Activated CD8-positive, alpha-beta memory T cell treated with anti-CD3 and anti-CD28 coated beads for 48 hours (primary cell): ENCODE measurements at places on chromosomes 3 and 15.

DNA sequence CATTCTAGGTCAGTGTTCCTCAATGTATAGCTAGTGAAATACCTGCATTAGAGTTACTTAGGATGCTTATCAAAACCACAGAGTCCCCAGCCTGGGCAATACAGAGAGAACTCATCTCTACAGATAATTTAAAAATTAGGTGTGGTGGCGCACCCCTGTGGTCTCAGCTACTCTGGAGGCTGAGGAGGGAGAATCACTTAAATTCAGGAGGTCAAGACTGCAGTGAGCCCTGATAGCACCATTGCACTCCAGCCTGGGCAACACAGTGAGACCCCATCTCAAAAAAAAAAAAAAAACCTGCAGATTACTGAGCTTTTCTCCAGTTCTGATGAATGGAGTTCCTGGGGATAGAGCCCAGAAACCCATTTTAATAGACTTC, 10.1 kb upstream of the MINDY2 start:
- DNase-seq = no peak

- DNase-seq = no peak
Observed at GRCh38 chr3:48832684-48833083, 15.0 kb downstream of the PRKAR2A start.

- DNase-seq = no peak
Observed at GRCh38 chr15:99522288-99522687, 43.5 kb upstream of the MEF2A start.

GRCh38 chr3:40255532-40255931, 54.0 kb upstream of the EIF1B start:
- no peak for DNase-seq

DNA sequence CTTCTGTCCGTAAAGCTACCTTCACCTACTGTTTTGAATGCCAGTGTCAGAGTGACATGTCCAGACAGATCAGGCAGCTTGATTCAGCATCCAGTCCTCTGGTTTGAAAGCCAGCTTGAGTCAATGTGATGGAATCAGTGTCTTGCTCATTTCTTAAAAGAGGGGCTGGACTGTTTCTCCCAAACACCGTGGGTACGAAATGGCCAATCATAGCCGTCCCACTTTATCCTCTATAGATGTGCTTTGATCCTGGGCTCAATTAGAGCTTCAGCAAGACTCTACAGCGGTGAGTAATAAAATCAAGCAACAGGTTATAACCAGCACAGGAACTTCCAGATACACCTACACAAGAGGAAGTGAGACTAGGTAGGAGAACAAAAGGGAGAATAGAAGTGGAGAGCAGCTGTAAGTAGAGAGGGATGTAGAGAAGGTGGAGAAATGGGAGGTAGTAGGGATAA, 17.0 kb upstream of the OR5K1 start:
- no peak for DNase-seq

GRCh38 chr3:8964436-8965370, 1.4 kb upstream of the RAD18 start:
- DNase-seq = no peak

DNA sequence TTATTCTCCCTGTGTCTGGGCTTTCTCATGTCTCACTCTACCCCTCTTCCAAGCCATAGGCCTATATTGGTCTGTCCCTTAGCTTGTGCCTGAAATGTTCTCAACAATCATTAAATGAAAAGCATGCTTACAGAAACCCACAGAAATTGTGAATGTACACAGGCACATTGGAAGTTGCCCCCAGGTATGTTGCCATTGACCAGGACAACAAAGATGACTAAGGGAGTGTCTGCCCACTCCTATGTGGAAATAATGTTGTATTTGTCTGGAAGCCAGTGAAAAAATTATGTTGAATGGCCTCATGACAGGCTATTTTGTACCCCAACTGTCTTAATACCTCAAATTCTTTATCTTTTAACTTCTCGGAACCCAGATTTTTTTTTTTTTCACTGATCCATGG, 102.0 kb downstream of the TPRG1 start:
- no peak for DNase-seq

GRCh38 chr3:14744556-14744955, 69.6 kb downstream of the C3orf20 start:
- no peak for DNase-seq

- DNase-seq = no peak
Observed at GRCh38 chr3:31765871-31766270, 215.2 kb downstream of the OSBPL10 start.

- DNase-seq = no peak
Observed at GRCh38 chr15:69232144-69232543, 66.6 kb upstream of the PAQR5 start.

- no peak for DNase-seq
Observed at GRCh38 chr3:17142516-17142915, 257.8 kb downstream of the PLCL2 start.

GRCh38 chr3:78732893-78733292, 1034.9 kb downstream of the ROBO1 start:
- DNase-seq = no peak

DNA sequence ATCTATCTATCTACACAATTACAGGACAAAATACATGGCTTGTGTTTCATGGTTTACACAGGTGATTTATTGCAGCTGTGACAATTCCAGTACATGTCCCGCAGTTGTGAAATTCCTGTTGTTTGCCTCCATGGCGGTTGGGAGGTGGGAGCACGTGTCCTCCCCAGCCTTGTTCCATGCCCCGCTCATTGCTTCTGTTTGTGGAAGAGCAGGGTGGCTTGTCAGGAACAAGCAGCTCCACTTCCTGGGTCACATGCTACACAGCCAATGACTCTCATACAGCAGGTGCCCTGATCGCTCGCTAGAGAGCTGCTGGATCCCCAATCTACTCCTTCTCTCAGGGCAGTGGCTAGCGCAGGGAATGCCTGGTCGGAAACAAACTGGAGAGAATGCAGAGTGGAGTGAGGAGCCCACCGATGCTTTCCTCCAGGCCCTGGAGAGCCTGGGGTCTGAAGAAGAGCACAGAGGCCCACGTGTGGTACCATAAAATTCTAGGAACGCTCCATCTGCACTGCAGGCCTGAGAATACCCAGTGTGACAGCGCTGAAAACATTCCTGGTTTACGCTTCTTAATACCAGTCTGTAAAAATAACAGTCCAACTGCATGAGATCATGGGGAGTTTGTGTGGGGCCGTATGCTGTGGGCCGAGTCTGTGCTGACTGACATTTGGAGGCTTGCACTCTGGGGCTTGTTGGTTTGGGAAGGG, 270.6 kb upstream of the RGMA start:
- no peak for DNase-seq
